ENCODE measurements at places on chromosomes 16 and 17. TPM values are rescaled to one million over a fixed set of nuclear protein-coding genes. Genes with fewer than 3 reads are reported as not detected.

Gene DNAAF8
- 6.2 TPM for polyA plus RNA-seq

Gene NACA2
- polyA plus RNA-seq: not detected

Gene TBC1D3
- not detected for polyA plus RNA-seq

Gene OR3A3
- polyA plus RNA-seq: not detected

Gene ADAMTS18
- polyA plus RNA-seq: 0.68 TPM

Gene CHST5
- 2.7 TPM for polyA plus RNA-seq

Gene MEOX1
- 0.50 TPM for polyA plus RNA-seq

Gene TP53I13
- 23.3 TPM for polyA plus RNA-seq

Gene ABCA10
- polyA plus RNA-seq: 9.9 TPM

Gene ZNF652
- polyA plus RNA-seq: 16.8 TPM

Gene ORC6
- polyA plus RNA-seq: 26.8 TPM

Gene TPSAB1
- not detected for polyA plus RNA-seq

Gene IL21R
- polyA plus RNA-seq: 0.08 TPM

Gene CDH1
- polyA plus RNA-seq: 0.86 TPM

Gene RHBDL3
- 0.50 TPM for polyA plus RNA-seq

Gene CACNG1
- polyA plus RNA-seq: not detected

Gene CBX2
- polyA plus RNA-seq: 16.9 TPM

Gene CD7
- not detected for polyA plus RNA-seq

Gene CCL4
- polyA plus RNA-seq: not detected

Gene PIK3R6
- not detected for polyA plus RNA-seq

Gene FAM222B
- 6.4 TPM for polyA plus RNA-seq

Gene SMIM22
- not detected for polyA plus RNA-seq

Gene SLFN12L
- polyA plus RNA-seq: not detected

Gene ITGB3
- polyA plus RNA-seq: 0.06 TPM

Gene KRTAP9-7
- polyA plus RNA-seq: not detected

Gene SLC5A10
- not detected for polyA plus RNA-seq

Gene PAM16
- 145 TPM for polyA plus RNA-seq

Gene CD300H
- polyA plus RNA-seq: not detected

Gene TMED6
- polyA plus RNA-seq: not detected

Gene HSD11B2
- polyA plus RNA-seq: 2.8 TPM

Gene DYNLRB2
- not detected for polyA plus RNA-seq

Gene SARM1
- 23.9 TPM for polyA plus RNA-seq

Gene C16orf54
- not detected for polyA plus RNA-seq

Gene BICDL2
- 0.37 TPM for polyA plus RNA-seq

Gene CRYBA1
- polyA plus RNA-seq: not detected

Gene KRT222
- polyA plus RNA-seq: 15.1 TPM

Gene DCXR
- 148 TPM for polyA plus RNA-seq

Gene MFAP4
- not detected for polyA plus RNA-seq

Gene MT1E
- not detected for polyA plus RNA-seq

Gene ETV4
- polyA plus RNA-seq: 0.12 TPM

Gene FA2H
- not detected for polyA plus RNA-seq

Gene AHSP
- not detected for polyA plus RNA-seq

Gene C16orf89
- not detected for polyA plus RNA-seq

Gene GPRC5C
- 10.8 TPM for polyA plus RNA-seq

Gene NEK8
- polyA plus RNA-seq: 1.5 TPM

Gene PRCD
- polyA plus RNA-seq: 22.5 TPM

All from neural cell (in vitro differentiated cells).